ENCODE measurements at places on chromosomes 6 and 20. TPM values are rescaled to one million over a fixed set of nuclear protein-coding genes. Genes with fewer than 3 reads are reported as not detected.

The DPPA5 gene
- polyA plus RNA-seq, result not detected

The WDR27 gene
- 56.7 TPM for polyA plus RNA-seq

The BPIFB2 gene
- polyA plus RNA-seq, result not detected

The SRSF12 gene
- polyA plus RNA-seq, result 16.3 TPM

The MATN4 gene
- polyA plus RNA-seq, result 0.55 TPM

The OPN5 gene
- 0.56 TPM for polyA plus RNA-seq

The LINC00237 gene
- polyA plus RNA-seq, result not detected

The KIAA1755 gene
- polyA plus RNA-seq, result 3.6 TPM

The LAMA2 gene
- polyA plus RNA-seq, result 44.4 TPM

The NKX2-4 gene
- polyA plus RNA-seq, result not detected

The SPATA25 gene
- 7.2 TPM for polyA plus RNA-seq
